ENCODE measurements at places on chromosomes 2 and 18.

- no peak for DNase-seq
Observed at GRCh38 chr2:117656546-117656945, 157.9 kb upstream of the DDX18 start.

DNA sequence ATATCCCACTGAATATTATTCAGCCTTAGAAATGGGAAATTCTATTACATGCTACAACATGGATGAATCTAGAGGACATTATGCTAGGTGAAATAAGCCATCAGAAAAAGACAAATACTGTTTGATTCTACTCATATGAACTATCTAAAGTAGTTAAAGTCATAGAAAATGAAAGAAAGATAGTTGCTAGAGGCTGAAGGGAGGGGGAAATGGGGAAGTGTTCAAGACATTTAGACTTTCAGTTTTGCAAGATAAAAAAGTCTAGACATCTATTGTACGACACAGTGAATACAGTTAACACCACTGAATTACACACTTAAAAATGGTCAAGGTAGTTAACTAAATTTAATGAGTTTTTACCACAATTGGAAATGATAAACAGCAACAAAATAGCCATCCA, 835.9 kb upstream of the CHAC2 start:
- no peak for DNase-seq

DNA sequence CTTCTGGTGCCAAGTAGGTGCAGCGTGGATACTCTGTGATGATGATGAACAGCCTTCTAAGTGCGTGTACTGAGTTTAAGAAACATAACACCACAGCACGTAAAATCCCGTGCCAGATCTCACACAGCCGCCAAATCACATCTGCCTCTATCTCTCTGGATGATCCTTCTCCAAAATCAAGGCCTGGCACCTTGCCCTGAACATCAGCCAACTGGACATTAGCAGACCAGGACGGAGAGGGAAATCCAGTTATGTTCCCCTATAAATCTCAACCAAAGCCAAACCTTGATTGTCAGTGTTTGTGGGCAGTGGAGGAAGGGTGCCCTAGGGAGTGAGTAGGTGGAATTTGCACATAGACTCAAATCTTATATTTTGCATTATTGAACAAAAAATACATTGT, 164.3 kb downstream of the MIB1 start:
- DNase-seq = no peak

- DNase-seq = no peak
Observed at GRCh38 chr18:55262021-55262560, 302.8 kb upstream of the CCDC68 start.

DNA sequence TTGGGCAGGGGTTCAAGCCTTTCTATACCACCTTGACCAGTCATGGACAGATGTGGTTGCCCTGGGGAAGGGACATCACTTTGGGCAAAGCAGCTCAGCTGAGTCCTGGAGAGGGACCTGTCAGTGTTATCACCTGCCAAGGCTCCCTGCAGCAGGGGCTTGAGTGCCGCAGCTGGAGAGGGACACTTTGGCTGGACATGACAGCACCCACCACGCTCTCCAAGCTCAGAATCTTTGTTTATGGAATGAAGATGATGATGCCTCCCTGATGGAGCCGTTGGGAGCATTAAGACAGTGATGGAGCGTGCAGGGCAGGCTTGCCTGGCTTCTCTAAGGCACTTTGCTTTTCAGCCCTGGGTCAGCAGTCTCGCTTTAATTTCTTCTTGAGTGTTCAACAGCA, 4.3 kb upstream of the TFCP2L1 start:
- DNase-seq = no peak

DNA sequence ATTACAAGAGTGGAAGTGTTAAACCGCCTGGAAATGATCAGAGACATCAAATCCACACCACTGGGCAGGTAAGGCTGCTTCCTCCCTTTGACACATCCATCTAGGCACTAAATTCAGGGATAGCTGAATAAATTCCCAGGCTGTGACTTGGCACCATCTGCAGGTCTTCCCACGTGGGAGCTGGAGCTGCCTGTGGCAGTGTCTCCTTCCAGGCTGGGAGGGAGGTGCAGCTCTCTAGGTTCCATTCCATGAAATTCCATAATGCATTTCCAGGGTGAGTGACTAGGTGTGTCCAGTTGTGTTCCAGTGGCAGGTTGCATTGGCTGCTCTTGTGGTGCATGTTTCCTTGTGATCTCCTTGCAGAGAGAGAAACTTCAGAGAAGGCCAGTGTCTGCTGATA, 188.9 kb upstream of the CXCR4 start:
- no peak for DNase-seq

DNA sequence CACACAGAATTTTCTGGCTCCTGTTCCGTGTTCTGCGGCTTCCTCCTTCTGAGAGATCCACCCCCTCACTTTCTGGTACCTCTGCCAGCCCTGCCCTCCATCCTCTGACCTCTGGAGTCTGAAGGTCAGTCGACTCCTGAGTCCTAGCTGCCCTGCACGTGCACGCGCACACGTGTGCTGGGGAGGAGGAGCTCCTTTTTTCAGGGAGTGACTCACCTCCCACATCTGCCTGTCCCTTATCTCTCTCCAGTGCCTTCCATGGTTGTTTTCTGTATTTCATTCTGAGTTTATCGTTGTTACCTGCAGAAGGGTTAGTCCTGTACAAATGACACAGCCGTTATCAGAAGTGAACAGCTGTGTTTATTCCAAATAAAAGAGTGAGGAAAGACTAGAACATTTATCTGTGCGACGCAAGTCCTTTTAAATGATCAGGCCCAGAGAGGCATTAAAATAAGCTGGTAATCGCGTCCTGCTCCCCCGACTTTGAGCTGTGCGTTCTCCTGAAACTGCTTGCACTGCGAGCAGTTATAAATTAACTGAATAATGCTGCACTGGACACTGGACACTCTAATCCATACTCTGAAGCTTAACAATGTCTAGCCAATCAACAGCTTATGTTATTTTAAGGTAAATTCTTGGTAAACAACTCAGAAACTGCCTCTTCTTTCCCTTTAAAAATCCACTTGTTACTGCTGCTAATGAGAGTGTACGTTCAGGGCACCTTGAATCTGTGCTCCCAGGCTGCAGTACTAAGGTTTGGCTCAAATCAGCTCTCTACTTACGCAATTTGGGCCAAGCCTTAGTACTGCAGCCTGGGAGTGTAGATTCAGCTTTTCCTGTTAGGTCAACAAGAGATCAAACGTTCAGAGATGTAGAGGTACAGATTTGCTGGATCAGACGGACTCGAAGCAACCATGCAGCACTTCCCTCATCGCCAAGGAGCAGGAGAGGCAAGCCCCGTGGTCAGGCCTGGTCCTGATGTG, 72.5 kb downstream of the GALR1 start:
- no peak for DNase-seq

GRCh38 chr2:45332094-45332493, 279.0 kb downstream of the SRBD1 start:
- no peak for DNase-seq

DNA sequence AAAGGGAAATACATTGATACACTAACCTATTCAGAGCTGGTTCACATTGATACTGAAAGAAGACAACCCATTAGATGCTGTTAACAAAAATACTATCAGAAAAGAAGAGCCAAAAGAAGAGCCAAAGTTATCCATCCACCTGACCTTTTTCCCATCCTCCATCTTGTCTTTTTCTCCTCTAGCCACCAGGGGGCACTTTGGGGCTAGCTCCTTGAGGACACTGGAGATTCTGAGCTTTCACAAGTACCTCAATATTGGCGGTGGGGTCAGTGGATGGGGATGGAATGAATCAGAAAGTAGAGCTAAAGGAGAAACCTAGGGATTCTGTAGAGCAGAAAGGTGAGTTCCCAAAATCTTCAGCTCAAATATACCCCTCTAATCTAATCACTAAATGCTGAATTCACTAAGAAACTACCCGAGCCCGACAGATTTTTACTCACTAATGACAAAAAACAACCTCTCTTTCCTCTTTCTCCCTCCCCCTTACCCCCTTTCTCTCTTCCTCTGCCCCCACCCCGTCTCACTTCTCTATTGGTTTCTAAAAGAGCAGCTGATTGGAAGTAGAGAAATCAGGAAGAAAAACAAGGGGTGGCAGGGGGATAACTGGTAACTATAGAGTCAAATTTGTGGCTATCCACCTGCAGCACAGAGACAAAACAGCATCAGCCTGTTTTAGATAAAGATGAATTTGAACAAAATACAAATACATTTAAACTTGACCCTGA, 203.3 kb downstream of the TCF4 start:
- DNase-seq = peak; percentile 18

GRCh38 chr2:170887896-170888295, 41.2 kb upstream of the GORASP2 start:
- DNase-seq = no peak

GRCh38 chr2:117938611-117939010, 75.3 kb downstream of the CCDC93 start:
- DNase-seq = no peak

DNA sequence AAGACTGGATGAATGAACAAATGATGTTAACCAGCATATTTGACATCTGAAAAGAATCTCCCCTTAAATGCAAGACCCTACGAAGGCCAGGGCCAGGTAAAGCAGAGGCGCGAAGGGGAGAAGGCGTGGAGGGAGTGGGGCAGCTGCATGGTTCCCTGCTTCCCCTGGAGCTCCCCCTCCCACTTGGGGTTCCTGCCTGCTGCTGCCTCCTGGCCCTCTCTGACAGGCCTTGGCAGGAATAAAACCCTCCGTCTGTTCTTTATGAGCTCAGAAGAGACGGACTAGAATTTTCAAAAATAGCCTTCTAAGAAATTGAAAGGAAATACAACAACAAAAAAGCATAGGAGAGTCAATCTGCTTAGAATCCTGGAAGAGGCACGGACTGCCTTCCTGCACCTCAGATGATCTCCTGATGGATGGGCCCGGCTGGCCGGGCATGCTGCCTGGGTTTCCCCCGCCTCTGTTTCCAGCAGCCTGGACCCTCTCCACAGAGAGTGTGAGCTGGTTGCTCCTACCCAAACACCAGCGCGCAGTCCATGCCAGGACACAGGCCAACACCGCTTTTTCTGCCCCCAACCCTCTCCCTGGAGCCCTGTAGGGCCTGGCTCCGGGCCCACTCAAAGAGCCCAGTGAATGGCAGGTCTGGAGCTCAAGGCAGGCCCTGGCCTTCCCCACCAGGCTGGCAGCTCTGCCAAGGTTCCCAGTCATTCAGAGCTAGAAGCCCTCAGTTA, 23.9 kb downstream of the CFAP65 start:
- DNase-seq = no peak

GRCh38 chr2:197236816-197237215, 73.8 kb downstream of the ANKRD44 start:
- DNase-seq = no peak

DNA sequence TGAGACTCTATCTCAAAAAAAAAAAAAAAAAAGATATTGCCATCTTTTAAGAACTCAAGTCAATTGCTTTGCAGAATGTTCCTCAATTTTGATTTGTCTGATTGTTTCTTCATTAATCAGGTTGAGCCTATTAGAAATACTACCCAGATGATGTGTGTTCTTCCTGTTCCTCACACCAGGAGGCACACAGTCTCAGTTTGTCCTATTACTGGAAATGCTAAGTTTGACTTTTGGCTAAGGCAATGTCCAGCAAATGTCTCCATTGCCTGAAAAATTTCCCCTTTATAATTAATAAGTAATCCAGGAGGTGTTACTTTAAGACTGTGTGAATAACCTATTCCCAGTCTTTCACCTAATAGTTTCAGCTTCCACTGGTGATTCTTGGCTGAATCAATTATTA, 28.4 kb downstream of the BOLA3 start:
- no peak for DNase-seq

- DNase-seq = no peak
Observed at GRCh38 chr18:58870130-58870529, 5.5 kb downstream of the ZNF532 start.

GRCh38 chr2:217805668-217806481, 196.9 kb downstream of the TNS1 start:
- no peak for DNase-seq

- DNase-seq = no peak
Observed at GRCh38 chr18:70666936-70667335, 378.1 kb downstream of the SOCS6 start.

- DNase-seq = no peak
Observed at GRCh38 chr18:76908277-76908676, 85.9 kb downstream of the ZNF236 start.

DNA sequence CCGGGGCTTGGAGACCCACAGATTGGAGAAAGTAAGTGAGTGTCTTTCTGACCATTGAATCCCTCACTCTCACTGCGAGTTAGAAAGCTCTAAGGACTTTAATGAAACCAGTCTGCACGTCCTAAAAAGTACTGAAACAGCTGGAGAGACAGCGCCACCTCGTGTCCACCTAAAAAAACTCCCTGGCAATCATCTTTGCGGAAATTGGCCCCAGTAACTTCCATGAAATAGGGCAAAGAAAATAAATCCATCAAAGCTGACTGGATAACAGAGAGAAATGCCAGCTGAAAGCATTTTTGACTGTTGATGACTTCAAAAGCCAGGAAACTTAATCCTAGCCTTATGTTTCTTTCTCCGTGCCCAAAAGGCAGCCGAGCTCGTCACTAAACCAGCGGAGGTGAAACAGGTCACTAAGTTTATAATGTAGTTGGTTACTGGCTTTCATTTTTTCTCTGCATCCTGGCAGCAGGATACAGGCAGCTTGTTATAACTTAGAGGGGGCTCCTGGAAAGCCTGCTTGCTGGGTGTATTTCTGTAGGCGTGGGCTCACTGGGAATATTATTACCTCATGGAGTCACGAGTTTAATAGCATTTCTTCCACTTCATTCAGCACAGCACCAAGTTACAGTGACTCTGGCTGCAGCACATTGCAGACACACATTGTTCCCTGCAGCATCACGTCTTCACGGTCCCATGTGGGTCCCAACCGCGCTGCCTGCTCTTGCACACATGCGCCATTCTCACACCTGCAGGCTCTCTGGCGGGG, 266.5 kb downstream of the HRH4 start:
- DNase-seq = peak; percentile 85

DNA sequence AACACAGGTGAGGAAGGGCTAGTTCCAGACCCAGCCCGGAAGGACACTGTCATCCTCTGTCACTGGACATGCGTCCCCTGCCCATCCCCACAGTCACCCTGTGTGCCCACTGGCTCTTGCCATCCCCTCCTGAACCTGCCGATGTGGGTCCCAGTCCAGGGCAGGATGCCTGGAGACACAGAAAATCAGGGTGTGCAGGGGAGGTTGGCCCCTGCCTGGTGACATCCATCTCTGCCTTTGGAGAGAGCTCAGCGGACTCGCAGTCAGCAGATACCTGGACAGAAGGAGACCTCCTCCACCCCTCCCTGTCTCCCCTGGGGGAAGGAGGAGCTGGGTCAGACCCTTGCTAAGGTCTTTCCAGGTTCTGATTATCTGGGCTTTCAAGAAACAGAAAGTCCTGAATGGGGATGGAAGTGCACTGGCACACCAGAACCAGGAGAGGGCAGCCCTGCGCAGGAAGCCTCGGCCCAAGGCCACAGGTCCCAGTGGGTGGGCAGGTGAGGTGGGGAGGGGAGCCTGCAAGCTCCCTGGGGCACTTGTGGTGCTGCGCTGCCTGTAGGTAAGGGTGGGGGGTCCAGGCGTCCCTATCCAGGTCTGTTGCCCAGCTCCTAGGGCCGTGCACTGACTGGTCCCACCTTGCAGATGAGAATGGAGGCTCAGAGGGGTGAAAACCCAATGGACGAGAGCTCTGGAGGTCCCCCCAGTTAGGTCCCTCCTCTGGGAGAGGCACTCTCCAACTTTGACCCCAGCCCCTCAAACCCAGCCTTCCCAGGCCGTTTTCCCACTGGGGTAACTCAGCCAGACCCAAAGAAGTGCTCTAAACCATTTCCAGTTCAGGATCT, 9.7 kb upstream of the OTOS start:
- peak; percentile 31 for DNase-seq
